ENCODE measurements at places on chromosomes 6 and 20.

GRCh38 chr6:79964607-79965081 lies 17.3 kb upstream of the ELOVL4 start:
- DNase-seq: no peak

DNA sequence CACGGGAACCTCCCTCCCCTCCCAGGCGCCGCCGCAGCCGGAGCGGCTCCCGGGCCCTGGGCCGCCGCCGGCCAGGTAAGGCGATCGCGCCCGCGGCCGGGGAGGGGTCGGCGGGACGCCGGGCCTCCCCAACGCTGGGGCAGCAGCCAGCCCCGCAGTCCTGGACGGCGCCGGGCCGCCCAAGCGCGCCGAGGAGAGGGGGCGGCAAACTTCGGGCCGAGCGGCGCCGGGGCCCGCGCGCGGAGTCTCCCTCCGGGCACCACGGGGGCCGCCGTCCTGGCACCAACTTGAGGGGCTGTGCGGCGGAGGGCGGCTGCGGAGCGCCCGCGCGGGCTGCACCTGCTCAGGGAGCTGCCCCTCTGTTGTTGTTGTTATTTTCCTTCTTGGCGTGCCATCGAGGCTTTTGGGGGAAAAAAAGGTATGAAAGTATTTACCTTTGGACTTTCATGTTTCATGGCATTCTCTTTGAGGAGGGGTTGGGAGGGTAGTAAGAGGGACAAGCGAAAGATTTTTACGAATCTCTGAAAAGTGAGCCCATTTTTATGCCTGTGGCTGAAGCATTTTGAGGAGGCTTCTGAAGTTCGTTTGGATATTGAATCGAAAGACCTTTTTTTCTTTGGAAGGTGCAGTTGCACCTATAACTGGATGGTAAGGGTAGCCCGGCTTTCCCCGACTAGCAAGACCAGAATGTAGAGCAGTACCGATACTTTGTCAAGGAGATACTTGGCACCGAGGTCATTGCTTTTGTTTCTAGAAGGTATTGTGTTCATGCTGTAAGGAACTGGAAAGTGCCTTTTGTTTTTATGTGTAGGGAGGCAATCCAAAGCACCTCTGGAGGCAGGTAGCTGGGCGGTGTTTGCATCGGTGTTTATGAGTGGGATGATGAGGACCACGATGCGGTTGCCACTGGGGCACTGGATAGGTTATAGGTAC lies at the start of gene RNF182:
Gene RNF182 (plus strand): TSS at position 4 of the 933 bp plus-strand sequence. CDS start 52,168 bp downstream, outside the sequence.
- no peak for DNase-seq

DNA sequence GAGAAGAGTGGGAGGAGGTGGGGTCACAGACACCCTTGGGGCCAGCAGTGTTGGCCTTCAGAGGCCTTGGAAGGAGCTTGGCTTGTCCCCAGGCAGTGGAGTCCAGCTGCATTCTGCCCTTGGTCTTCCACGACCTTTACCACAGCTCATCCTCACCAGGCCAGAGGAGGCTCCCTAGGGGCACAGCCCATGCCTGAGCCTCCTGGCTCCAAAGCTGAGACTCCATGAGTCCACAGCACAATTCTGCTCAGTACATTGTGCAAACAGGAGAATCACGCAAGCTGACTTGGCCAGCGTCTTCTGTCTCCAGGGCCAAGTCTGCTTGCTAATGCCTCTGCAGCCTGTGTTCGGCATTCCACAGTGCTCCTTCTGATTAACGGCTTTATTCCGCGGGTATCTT lies 337.2 kb downstream of the SMOC2 start:
- no peak for DNase-seq

DNA sequence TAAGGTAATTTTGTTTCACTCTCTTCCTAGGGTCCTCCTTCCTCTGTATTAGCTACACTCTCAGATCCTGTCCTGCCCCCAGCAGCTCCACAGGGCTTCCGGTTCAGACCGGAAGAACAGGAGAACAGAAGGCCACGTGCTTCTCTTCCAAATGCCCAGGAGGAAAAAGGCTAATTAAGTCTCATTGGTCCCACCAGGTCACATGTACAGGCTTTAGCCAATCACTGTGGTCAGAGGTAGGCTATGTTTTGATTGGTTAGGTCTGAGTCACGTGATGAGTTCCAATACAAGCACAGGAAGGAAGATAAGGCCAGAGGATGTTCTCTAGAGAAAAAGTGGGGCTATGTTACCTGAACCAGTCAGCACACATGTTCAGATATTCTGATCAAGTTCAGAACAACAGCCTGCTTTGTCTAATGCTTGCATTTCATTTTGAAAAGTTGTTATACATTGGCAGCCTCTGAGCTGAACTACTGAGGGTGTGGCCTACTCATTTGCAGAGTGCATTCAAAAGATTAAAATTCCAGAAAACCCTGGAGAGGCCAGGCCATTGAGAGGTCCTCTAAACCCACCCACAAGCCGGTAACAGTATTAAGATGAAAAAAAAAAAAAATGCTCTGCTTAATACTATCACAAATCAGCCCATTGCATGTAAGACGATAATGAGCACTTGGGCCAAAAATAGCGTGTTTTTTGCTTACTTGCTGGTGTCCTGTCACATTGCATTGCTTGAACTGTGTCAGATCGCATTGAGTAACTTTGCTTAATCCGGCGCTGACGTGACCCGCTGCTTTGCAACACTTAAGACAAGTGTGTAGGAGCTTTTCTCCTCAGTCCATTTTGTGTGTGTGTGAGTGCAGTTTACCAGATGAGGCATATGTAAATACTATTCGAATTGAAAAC lies 170.3 kb downstream of the TSHZ2 start:
- DNase-seq: no peak

GRCh38 chr6:35213824-35214756 lies at the start of gene SCUBE3:
SCUBE3 (plus strand) TSS chr6:35213956; CDS start chr6:35214419, 463 bp downstream.
- DNase-seq: no peak

GRCh38 chr6:154621686-154622085 lies 111.2 kb upstream of the CNKSR3 start:
- DNase-seq: no peak

DNA sequence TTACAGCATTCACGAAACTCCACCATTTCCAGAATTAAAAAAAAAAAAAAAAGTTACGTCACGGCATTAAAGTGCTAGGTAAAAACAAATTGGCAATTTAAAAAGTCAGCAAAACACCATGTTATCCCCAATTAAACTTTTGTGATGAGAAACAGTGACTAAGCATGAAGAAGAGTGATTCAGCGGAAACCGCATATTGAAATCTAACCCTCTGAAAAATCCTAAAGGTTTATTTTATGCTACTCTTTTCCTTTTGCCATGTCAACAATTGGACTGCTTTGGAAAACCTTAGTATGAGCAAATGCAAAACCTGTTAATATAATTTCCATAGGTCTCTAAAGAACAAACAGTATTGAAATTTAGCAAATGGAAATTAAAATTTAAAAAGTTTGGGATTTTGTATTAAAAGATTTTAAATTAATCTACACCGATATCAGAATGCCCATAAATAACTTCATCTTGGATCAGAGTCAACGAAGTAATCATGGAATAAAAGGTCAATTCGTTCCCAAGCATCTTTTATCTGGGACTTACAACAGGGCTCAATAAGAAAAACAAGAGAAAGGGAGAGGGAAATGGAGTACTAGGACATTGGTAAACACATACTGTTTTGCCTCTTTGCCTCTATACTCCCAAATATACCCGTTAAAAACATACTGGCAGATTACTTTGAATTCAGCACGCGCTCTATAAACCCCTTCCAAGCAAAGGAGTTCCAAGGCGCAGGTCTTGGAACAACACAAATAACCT lies 1.1 kb downstream of the FBXO30 start:
- no peak for DNase-seq

DNA sequence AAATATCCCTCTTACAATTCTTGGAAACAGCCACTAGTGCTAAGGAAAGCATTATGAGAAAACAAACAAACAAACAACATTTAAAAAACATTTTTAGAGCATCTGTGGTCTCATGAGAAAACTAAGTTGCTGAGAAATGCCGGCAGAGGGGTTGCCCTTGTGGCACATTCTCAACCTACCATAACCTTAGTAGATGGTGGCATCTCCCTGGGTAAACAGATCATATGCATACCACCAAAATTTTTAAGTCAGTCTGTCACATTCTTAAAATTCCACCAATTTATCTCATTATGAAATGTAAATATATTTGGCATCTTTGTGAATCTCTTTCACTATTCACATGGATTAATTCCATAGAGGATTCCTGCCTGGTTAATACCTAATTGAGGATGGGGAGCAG lies 575.7 kb upstream of the MARCKS start:
- DNase-seq: no peak

DNA sequence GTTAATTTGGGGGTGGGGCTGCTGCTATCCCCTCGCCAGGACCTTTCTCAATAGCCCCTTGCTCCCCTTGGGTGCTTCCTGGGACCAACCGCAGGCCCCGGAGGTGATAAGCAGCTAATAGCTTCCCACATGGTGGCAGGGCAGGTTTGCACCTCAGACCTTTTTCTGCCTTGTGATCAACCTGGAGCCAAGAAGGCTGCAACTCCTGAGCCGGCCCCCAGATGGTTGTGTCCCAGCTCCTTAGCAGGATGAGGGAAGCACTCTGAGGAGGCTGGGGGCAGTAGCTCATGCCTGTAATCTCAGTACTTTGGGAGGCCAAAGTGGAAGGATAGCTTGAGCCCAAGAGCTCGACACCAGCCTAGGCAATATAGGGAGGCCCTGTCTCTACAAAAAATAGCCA lies 85.5 kb downstream of the BMP7 start:
- no peak for DNase-seq

DNA sequence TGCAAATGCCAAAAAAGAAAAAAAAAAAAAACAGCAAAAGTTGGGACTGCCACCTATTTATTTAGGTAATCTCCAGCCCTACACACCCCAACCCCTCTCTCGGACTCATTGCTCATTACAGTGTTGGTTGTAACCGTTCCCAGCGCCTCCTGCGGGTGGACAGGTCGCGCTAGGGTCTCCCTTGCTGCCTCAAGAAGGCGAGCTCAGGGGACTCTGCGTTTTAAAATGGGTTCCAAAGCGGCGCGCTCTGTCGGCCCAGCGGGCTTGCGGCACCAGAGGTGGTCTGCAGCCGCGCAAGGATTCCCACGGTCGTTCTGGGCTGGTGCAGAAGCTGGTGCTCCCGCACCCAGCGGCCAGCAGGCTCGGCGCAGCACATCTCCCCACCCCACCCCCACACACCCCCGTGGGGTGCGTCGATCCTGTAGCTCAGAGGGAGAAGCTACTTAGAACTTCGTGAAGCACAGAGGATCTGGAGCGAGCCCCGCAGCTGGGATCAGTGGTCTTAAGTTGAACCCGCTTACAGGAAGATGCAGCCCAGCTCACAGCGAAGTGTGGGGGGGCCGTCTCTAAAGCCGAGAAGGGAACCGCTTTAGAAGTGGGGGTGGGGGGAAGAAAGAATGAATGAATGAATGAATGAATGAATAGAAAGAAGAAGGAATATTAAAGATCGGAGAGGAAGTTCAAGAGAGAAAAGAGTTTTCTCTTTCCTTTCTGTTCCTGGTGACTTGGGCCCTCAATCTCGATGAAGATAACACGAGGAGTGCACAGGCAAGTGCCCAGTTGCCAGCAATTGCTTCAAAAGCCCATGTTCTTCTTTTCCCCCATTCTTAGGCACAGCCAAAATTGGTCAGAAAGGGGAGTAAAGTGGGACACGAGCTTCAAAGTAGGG lies 780 bp downstream of the TFAP2A start:
- no peak for DNase-seq

- peak; percentile 17 for DNase-seq
These were observed 61.9 kb upstream of the ELOVL5 start for GRCh38 chr6:53410508-53411258.

DNA sequence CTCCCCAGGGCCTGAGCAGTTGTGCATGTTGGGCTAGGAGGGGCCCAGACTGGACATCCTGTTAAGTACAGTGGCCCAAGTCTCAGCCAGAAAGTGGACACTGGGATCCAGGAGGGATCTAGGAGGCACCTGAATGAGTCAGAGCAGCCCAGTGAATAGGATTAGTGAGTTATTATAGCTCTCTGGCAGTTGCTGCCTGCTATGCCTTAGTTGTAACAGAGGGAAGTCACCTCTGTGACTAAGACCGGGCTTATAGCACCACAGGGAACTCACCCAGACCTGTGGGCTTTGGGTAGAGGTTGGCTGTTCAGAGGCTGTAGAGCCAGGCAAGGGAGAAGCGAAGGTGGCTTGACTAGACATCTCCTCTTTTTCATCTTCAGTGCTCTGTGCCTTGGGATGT lies 39.0 kb upstream of the AAR2 start:
- DNase-seq: no peak

DNA sequence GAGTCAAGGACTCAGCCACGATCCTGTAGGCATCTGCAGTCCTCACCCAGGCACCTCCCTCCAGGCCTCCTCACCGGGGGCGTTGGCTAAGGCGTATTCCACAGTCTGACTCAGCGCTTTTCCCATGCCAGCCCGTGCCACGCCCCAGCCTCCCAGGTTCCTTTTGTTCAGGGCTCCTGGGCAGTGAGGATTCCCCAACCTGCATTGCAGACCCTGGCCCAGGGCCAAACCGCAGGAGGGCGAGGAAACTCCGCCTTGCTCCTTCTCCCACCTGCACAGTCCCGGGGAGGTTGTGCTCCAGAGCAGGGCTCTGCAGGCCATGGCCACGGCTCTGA lies 202.8 kb upstream of the CST7 start:
- DNase-seq: no peak

GRCh38 chr20:59756241-59756640 lies 151.9 kb downstream of the PHACTR3 start:
- DNase-seq: no peak
